HFFc6 (cell line): ENCODE measurements at places on chromosomes 7 and 10.
A peak's percentile ranks its signal among the peaks of the same experiment; 100 is the strongest.

GRCh38 chr10:24255115-24255880, 46.4 kb downstream of the KIAA1217 start:
- DNase-seq = no peak

DNA sequence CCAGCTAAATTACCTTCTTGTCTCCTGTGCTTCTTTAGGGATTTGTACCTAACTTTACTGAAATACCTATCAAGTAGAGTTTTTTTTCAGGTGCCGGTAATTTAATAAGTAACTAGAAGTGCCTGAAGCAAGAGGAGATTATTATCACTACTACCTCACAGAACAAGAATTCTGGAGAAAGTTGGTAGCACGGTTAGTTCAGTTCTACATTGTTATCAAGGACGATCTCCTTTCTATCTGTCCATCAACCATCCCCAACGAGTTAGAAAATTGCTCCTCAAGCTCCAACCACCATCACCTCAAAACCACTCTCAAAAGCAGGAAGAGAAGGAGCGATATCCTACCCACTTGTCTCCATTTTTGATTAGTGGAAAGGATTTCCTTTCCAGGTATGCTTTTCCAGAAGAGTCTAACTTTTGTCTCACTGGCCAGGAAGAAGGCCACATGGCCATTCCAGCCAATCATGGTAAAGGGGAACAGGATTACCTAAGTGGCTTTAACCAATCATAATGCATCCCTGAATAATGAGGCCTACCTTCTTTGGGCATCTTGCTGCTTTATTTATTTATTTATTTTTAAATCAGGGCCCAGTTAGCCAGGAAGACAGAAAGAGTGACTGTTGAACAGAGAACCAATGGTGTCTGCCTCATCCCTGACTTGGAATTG, 265.2 kb downstream of the SNX13 start:
- no peak for DNase-seq

GRCh38 chr10:92990615-92991014, 70.0 kb upstream of the CYP26C1 start:
- peak; percentile 30 for DNase-seq

GRCh38 chr7:151110236-151110940, 24.1 kb downstream of the AGAP3 start:
- DNase-seq = no peak

DNA sequence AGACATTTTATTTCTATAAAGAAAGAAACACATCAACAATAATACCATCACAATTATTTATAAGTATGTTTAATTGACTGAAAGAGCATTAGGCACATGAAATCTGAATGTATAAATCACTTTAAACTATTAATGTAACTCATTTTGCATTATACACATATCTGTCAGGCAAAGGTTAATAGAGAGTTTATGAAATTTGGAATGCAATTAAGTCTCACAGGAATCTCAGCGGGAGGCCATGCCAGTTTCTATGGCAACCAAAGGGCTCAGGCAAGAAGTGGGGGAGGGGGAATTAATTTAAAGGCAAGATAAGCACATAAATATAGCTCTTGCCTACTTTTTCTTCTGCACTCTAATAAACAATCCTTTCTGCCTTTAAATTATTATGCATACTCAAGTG, 152.6 kb downstream of the SLC16A9 start:
- DNase-seq = no peak

DNA sequence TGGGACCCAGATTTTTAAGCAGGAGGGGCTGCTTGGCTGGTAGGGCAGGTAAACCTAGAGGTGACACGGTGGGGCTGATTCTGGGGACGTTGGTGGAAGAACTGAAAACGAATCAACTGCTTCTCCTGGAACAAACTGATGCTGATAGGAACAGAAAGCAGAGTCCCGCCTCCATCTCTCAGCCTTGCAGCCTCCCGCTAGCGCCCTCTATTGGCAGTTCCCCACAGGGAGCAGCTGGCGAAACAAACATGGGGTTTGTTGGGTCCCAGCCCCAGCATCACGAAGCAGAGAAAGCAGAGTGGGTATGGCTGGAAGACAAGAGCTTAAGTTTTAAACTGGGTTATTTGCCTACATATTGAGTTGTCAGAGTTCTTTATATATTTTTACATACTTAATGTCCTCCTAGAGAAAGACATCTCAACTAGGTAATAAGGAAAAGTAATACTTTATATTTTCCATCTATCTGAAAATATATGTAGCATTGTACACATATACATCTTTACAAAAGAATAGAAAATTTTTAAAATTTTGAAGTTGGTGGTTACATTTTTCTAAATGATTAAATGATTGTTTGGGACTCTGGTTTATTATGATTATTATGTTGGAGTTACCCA, 42.3 kb upstream of the FOXI2 start:
- DNase-seq = no peak

DNA sequence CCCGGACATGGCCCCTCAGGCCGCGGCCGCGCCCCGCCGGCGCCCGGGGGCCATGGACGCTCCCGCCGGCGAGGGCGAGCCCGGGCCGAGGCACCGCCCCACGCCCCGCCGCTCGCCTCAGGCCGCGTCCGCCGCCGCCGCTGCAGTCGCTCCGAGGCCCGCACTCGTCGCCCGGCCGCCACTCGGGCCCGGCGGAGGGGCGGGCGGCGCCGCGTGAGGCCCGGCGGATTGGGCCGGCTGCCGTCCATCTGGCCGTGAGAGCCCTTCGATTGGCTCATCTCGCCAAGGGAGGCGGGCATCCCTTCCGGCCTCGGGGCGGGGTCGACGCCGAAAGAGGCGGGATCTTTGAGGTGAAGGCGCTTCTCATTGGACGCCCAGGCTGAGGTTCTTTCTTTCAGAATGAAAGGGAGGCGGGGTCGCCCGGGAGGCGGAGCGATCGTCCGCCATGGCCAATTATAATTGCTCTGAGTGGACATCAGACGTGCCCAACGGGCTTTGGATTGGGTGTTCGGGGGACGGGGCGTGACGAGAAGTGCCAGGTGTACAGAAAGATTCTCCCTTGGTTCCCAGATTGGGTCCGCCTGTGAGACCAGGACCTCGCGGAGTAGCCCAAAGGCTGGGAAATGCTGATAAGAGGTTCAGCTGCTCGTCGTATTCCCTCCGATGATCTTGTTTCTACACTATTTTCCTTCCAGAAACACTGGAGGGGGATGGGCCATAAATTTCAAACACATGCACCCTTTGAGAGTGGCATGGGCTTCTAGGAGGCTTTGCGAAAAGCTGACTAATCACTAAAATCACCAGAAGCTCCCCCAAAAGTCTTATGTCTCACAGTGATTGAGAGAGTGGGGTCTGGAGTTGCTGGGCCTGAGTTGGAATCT, at the start of gene GNA12:
Gene GNA12 (minus strand): TSS at position 156 of the 881 bp plus-strand sequence. CDS start 147 bp downstream, at position 9.
- DNase-seq = peak; percentile 98

- no peak for DNase-seq
These were observed 106.7 kb downstream of the SNX10 start for GRCh38 chr7:26398427-26398755.
